ENCODE measurements at places on chromosomes 16 and 17.

- DNase-seq: no peak
These were observed 55.7 kb downstream of the SYNRG start for GRCh38 chr17:37553401-37553966.

DNA sequence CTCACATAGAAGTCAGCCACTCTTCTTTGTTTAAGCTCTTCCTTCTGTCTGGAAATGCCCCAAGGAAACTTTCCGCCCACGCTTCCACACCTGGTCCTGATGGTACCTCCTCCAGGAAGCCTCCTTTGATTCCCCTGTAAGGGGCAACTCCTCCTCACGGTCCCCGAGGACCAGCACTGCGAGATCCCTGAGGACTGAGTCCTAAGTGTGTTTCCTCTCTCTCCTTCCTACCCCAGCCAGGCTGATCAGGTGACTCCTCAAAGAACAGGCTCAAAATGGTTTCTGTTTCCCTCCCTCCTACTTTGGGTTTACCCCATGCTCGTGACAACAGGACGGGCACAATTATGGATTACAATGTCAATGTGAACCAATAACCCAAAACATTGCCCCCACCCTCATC is 63.0 kb upstream of the MED9 start:
- no peak for DNase-seq

GRCh38 chr16:53785044-53785443 is 81.1 kb downstream of the FTO start:
- peak; percentile 64 for DNase-seq

GRCh38 chr16:74111456-74111982 is 185.1 kb upstream of the PSMD7 start:
- no peak for DNase-seq

GRCh38 chr17:60601447-60602384 is 1.7 kb downstream of the PPM1D start:
- DNase-seq: peak; percentile 82

DNA sequence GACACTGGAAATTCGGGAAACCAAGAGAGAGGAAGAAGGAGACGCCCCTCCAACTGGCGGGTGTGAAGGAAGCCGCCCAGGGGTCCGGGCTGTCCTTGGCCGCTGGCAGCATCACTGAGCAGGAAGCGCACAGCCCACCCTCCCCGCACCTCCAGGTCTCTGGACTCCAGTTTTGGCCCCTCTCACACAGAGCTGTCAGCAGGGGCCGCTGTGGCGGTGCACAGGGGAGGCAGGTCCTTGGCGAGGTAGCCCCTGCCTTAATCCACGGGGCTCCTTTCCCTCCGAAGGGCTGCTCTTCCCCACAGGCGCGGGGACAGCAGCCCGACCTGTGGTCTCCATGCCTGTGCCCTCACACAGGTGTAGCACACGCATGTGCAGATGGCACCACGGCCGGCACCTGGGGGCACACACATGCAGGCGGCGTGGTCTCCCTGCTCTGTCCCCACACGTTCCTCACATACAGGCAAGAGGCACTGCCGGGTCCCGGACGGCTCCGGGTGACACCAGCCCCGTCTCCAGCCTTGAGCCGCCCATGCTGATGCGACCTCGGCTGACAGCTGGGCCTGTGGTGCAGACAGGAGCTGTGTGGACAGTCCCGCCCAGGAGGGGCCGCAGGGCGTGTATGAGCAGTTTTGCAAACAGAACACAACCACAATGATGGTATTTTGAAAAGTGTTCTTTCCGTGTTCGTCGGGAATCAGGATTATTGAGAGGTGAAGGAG is 26.6 kb upstream of the CHMP6 start:
- DNase-seq: no peak

GRCh38 chr17:70629902-70630301 is 460.6 kb downstream of the KCNJ2 start:
- DNase-seq: peak; percentile 20

GRCh38 chr17:82647593-82648164 is 565 bp downstream of the WDR45B start:
- DNase-seq: no peak

- no peak for DNase-seq
These were observed 49.3 kb downstream of the ZNF652 start for GRCh38 chr17:49312722-49313121.

DNA sequence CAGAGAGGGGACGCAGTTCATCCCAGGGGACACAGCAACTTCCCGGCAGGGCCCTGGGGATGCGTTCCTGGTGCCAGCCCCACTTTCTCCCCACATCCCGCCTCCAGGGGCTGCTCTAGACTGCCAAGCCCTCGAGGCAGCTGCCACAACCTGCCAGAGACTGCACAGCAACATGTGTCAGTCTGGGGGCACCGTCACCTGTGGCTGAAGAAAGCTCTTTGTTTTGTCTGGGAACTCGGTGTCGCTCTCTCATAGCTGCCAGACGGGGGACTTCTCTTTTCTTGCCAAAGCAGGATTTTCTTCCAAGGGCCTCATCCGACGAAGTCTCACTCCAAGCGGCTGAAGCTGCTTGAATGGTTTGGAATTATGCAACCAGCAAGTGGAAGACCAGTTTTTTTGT is 43.7 kb downstream of the COTL1 start:
- DNase-seq: no peak

DNA sequence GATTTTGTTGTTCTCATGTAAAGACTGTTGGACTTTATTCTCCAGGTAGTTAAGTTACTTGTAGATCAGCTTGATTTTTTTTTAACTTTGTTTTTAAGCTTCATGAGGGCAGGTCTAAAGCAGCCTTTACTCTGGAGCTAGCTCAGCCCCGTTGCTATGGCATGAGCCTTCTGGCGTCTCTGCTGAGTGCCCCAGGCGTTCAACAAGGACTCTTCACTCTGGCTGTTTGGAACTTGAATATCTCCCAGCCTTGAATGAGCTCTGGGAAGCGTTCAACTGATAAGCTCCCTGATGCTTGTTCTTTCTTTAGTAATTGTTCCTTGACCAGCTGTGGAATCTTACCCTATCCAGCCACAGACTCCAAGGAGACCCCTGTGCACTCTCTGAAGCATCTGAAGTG is 82.3 kb downstream of the GNAO1 start:
- DNase-seq: no peak

Measured in iris pigment epithelial cell (primary cell).